PC-3 (cell line): ENCODE measurements at places on chromosomes 6 and 20. TPM values are rescaled to one million over a fixed set of nuclear protein-coding genes. Genes with fewer than 3 reads are reported as not detected.

Gene LY6G6F
- not detected in 2 replicates for total RNA-seq

Gene TCF19
- total RNA-seq, result 79.0 and 88.6 TPM in 2 replicates

Gene RNF144B
- total RNA-seq, result 4.6 and 7.8 TPM in 2 replicates

Gene SNPH
- 21.4 and 24.9 TPM in 2 replicates for total RNA-seq

Gene CLIC5
- not detected in 2 replicates for total RNA-seq

Gene CDSN
- total RNA-seq, result 0.55 and 0.81 TPM in 2 replicates

Gene RSPH4A
- 0.04 TPM in 1 of 2 replicates, not detected in the other for total RNA-seq

Gene GHRH
- total RNA-seq, result not detected in 2 replicates

Gene KIAA0408
- total RNA-seq, result 0.04 TPM in 1 of 2 replicates, not detected in the other

Gene FILIP1
- not detected in 2 replicates for total RNA-seq

Gene SCUBE3
- total RNA-seq, result 1.5 and 2.4 TPM in 2 replicates

Gene RPN2
- total RNA-seq, result 257 and 274 TPM in 2 replicates

Gene CBLN4
- not detected in 2 replicates for total RNA-seq

Gene C6orf52
- 0.80 TPM in 1 of 2 replicates, not detected in the other for total RNA-seq

Gene ANGPT4
- total RNA-seq, result not detected in 2 replicates

Gene EPHA7
- 0.52 and 1.4 TPM in 2 replicates for total RNA-seq

Gene IPCEF1
- 0.12 and 0.29 TPM in 2 replicates for total RNA-seq

Gene HAO1
- 0.33 TPM in 1 of 2 replicates, not detected in the other for total RNA-seq

Gene NMBR
- total RNA-seq, result not detected in 2 replicates

Gene BCKDHB
- total RNA-seq, result 9.9 and 12.7 TPM in 2 replicates

Gene CD24
- total RNA-seq, result 117 and 125 TPM in 2 replicates

Gene VIP
- not detected in 2 replicates for total RNA-seq

Gene CD109
- total RNA-seq, result 16.8 and 19.1 TPM in 2 replicates

Gene SLC2A10
- total RNA-seq, result 9.6 and 10.8 TPM in 2 replicates

Gene BRD2
- total RNA-seq, result 171 and 192 TPM in 2 replicates

Gene BMP7
- total RNA-seq, result not detected in 2 replicates

Gene ADTRP
- 2.0 TPM in 1 of 2 replicates, not detected in the other for total RNA-seq

Gene SMLR1
- total RNA-seq, result not detected in 2 replicates

Gene SLC22A1
- 0.29 and 10.2 TPM in 2 replicates for total RNA-seq
